ENCODE measurements at places on chromosomes 2 and 18.
A peak's percentile ranks its signal among the peaks of the same experiment; 100 is the strongest.

- no peak for DNase-seq
Observed at GRCh38 chr2:173238385-173238784, 116.3 kb upstream of the CDCA7 start.

GRCh38 chr18:63091671-63092364 is 227.8 kb downstream of the BCL2 start:
- peak; percentile 11 for DNase-seq

DNA sequence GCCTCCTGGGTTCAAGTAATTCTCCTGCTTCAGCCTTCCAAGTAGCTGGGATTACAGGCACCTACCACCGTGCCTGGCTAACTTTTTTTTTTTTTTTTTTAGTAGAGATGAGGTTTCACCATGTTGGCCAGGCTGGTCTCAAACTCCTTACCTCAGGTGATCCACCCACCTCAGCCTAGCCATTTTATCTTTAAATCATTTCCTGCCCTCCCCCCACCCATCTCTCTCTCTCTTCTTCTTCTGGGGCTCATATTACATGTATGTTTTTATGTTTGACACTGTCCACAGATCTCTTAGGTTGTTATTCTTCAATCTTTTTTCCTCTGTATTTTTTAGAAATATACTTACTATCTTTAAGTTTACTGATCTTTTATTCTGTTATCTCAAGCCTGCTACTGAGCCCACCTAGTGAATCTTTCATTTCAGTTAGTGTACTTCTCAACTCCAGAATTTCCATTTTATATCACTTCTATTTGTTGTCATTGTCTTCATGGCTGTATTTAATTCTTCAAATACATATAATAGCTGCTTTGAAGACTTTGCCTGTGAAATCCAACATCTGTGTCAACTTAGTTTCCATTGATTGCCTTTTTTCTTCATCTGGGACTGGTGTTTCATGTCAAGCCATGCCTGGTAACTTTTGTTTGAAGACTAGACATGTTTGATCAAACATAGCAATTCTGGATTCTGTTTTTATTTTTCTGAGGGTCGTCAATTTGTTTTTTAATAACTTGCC is 16.2 kb downstream of the PLB1 start:
- DNase-seq: no peak

- no peak for DNase-seq
Observed at GRCh38 chr2:48767330-48767729, 11.8 kb upstream of the LHCGR start.

DNA sequence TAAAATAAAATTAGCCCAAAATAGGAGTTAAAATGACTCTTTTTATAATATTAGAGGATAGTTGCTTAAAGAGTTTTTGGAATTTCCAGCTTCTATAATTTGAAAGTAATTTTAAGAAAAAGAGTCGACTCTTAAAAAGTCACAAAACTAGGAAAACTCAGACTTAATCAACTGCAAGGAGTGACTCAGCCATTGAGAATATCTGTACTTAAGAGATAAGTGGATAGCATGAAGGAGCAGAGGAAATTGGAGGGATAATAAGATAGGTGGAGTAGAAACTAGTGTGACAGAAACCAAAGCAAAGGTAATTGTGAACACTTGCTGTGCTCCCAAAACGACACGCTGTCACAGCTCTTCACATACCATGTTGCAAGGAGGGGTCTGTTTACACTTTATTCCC is 8.4 kb downstream of the RSAD2 start:
- DNase-seq: no peak

DNA sequence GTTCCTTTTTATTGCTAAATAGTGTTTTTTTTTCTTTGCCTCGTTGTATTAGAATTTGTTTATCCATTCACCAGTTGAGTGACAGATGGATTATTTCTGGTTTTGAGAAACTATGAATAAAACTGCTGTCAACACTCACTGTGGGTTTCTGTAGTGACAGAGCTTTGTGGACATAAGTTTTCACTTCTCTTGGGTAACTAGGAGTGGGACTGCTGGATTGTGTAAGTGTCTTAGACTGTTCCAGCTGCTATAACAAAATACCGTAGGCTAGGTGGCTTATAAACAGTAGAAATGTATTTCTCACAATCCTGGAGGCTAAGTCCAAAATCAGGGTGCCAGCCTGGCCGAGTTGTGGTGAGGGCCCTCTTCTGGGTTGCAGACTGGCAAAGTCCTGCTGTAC is 71.9 kb downstream of the TNFRSF11A start:
- no peak for DNase-seq

GRCh38 chr2:133434959-133435668 is 133.1 kb downstream of the NCKAP5 start:
- no peak for DNase-seq

DNA sequence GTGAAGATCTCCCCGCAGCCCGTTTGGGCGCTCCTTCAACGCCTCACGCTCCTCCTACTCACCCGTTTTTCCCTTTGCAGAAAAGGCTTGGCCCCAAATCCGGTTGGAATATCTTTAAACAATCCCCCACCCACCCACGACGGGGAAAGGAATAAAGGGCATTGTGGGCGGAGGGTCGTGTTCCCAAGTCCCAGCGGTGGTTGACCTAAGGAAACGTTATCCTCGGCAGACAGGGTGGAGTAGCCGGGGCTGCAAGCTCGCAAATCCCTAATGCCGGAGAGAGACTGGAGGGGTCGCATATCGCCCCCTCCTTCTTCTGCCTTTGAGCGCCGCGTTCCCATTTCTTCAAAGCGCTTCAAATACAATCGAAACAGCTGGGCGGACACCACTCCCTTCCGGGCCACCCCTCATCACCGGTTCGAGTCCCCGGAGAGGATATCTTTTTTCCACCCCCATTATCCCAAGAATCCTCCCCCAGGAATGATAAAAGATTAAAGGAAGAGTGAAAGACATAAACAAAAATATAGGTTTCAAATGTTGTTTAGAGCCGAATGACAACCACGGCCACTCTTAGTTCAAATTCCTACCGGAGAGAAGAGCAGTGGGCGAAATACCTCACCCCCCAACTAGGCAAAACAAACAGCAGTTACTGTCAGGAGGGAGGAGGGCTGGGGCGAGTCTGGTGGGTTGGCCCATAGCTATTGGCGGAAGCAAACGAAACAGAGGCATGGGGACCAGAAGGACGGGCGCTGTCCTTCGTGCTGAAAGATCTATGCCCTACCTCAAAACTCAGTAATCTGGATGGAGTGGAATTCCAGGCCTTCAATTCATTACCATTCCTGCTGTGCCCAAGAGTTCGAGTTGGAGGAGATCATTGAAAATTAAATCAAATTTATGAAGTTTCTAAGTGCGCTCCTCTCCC is 2.8 kb upstream of the GAD1 start:
- no peak for DNase-seq

DNA sequence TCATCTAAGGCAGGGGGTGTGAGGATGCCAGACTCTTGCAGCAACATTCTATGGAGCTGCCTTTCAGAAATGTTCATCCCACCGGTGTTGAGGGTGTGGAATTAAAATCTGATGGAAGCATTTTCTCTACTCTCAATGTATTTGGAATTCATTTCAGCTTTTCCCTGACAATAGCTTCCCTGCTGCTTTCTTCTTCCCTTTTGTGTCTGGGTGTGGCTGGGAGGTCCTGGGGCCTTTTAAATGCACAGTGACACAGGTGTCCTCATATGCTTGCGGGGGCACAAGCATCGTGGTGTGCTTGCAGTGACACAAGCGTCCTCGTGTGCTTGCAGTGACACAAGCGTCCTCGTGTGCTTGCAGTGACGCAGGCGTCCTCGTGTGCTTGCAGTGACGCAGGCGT is 43.4 kb upstream of the ASB18 start:
- no peak for DNase-seq

GRCh38 chr2:216765761-216766262 is 70.5 kb upstream of the IGFBP5 start:
- DNase-seq: no peak

DNA sequence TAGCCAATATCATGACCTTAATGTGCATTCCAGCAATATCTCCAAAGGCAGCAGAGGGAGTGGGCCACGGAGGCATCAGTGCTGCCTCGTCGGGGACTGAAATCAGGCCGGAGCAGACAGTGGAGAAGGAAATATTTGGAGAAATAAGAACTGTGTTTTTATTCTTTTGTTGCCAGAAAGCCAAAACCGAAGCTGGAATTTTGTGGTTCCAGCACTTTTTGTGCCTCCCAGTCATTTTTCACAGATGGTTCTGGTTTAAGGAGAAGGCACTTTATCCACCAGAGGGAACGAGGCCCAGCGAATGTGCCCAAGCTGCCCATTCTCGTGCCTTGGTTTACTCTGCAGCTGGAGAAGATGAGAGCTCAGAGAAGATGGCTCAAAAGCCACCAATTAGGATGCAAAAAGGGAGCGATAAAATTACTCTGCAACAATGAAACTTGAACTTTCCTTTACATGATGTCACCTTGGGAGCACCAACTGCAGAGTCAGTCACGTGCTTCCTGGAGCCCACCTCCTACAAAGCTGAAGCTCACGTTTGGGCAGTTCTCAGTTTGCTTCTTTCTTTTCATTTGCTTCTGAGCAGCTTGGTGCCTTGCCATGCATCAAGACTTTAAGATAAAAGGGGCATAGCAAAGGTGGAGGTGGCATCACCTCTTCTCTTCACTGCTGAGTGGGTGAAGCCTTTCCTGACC is 288.7 kb downstream of the LPIN1 start:
- peak; percentile 95 for DNase-seq

GRCh38 chr2:191165176-191165643 is 14.4 kb upstream of the STAT4 start:
- DNase-seq: peak; percentile 72

GRCh38 chr2:11872247-11872947 is 126.0 kb downstream of the LPIN1 start:
- DNase-seq: no peak

DNA sequence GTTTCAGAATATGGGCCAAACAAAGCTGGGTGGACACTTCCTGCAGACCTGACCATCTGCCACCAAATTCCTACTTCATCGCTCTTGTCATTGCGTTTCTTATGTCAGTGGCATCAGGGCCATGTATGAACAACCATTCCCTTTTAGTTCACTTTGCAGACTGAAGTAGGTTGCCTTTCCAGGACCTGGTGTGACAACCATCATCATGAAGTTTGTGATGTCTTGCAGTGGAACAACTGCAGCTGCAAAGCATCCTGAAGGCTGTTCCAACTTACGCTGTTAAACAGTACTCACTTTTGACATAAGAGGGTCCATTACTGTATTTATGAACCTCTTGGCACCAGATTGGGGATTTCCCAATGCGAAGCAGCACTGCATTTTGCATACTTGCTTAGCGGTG is 511.6 kb downstream of the ARHGAP15 start:
- no peak for DNase-seq

DNA sequence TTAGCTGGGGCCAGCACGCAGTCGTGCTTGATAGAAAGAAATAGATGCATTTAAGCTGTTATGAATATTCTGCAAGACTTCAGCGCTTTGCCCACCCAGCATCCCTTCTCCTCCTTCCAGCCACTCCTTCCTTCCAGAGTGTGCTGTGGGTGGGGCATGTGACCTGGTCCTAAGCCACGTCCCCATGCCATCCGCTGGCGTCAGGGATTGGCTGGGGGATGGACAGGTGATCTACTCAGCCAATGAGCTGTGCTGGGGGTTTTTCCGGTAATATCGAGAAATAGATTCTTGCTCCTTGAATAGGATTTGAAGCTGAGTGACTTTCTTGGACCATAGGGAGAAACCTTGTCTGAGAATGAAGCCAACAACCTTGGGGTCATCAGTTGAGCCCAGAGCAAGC is 4.8 kb upstream of the ZAP70 start:
- no peak for DNase-seq

DNA sequence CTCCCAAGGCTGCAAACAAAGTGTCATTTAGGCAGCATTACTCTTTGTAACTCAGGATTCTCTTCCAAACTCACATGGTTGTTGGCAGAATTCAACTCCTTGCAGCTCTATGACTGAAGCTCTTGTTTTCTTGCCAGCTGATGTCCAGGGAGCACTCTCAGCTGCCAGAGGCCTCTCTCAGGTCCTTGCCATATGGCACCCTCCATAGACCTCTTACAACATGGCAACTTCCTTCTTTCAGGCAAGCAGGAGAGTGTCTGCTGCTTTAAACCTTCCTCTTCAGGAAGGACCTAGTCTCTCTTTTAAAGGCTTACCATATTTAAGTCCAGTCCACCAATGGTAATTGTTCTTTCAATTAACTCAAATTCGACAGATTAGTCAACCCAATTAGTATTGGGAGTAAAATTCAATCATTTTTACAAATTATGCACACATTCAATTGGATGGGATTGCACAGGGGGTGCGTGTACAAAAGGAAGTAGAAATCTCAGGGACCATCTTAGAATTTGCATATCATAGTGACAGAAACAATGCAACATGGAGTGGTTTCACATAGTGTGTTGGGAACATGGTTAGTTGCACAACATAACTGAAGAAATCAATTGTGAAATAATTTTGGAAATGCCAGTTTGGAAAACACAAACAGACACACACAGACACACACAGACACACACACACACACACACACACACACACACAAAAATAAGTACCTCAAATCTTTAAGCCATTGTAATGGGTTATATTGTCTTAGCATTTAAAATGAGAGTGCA is 893.5 kb upstream of the ZEB2 start:
- peak; percentile 20 for DNase-seq

DNA sequence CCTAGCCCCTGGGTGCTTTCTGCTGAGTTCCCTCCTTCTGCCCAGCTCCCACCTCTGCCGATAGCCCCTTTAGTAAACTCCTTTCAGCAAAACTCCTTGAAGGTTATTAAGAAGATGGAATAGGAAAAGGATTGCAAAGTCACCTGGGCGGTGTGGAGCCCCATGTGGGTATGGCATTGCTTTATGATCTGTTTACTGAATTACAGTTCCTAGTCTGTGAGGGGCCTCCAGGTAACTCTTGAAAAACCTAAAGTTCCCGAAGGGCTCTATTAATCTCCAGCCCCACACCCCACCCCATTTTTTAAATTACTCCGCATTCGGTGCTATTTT is 116.9 kb upstream of the UXS1 start:
- no peak for DNase-seq

GRCh38 chr2:159518321-159519005 is 97.9 kb downstream of the BAZ2B start:
- DNase-seq: no peak

DNA sequence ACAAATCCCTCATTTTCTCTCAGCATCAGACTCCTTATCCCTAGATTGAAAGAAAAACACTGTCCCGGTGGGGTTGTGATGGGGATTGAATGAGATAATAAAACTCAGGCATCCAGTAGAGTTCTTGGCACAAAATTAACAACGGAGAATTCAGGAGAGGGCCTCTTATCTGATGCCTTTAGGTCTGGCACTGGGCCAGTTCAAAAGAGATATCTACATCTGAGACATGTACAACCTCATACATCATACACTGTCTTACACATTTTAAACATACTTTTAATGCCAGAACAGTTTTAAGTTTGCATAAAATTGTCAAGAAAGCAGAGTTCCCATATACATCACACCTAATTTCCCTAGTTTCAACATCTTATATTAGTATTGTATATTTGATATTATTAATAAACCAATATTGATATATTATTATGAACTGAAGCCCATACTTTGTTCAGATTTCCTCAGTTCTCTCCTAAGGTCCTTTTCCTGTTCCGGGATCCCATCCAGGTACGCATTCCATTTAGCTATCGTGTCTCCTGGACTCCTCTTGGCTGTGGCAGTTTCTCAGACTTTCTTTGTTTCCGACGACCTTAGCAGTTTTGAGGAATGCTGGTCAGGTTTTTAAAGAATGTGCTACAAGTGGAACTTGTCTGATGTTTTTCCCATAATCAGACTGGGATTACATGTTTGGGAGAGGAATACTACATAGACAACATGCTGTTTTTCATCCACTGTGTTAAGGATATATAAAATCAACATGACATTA is 27.8 kb downstream of the NXPH2 start:
- DNase-seq: no peak
